ENCODE measurements at places on chromosomes 13 and 19.

DNA sequence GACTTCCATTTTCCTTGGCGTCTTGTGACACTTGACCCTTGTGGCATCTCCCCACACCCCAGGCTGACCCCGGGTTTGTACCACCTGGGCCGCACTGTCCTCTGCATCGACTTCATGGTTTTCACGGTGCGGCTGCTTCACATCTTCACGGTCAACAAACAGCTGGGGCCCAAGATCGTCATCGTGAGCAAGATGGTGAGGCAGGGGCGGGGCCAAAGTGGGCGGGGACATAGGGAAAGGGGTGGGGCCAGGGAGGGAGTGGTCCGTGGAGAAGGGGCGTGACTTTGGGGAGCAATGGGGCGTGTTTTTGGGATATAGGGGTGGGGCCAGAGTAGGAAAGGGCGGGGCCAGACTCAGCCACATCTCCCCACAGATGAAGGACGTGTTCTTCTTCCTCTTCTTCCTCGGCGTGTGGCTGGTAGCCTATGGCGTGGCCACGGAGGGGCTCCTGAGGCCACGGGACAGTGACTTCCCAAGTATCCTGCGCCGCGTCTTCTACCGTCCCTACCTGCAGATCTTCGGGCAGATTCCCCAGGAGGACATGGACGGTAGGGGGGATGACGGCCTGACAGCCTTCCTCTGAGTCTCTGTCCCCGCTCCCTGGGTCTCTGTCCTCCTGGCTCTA lies 42.8 kb downstream of the TRPM4 start:
- no peak for DNase-seq

GRCh38 chr13:23461544-23461943 lies 28.0 kb upstream of the SACS start:
- no peak for DNase-seq

DNA sequence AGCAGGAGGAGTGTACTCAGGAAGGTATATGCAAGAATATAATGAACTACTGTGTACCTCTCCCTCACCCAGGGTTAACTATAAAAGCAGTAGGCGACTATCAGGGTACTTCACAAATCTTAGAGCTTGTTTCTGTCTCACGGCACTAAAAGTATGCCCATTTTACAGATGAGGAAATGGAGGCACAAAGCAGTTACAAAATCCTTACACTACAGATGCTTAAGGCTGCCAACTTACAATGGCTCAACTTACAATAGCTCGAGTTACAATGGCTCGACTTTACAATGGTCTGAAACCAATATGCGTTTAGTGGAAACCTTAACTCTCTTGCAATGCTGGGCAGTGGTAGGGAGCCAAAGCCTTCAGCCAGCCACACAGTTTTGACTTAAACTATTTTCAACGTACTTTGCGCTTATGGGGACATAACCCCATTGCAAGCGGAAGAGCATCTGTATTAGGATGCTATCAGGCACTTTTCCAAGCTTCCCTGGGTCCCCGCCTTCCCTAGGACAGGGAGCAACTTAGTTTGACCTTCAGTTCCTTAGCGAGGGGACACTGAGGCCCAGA lies 4.1 kb downstream of the FCER2 start:
- DNase-seq = no peak

GRCh38 chr19:9037400-9038062 lies 27.3 kb upstream of the MUC16 start:
- no peak for DNase-seq

DNA sequence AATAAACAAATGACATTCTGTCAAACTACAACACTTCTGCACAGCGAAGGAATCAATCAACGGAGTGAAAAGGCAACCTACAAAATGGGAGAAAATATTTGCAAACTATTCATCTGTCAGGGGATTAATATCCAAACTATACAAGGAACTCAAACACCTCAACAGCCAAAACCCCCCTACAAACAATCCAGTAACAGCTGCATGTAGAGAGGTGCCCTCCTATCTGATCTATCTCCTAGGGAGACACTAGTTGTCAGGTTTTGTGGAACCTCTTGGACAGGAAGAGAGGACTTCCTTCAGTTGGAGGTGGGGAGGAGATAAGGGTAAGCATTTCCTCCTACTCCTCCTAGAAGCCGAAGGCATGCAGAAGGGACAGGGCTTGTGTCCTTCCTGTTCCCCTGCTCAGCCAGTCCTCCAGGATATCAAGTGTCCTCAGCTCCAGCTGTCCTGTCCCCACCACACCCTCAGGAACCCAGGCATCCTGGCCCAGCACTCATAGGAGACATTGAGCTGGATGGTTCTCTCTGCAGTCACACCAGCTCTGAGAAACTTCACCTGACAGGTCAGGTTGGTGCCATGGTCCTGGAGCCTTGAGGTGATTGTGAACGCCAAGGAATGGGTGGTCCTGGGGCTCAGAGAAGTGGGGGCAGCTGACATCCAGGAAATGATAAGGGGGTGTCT lies 9.8 kb upstream of the SIGLEC8 start:
- DNase-seq = no peak

DNA sequence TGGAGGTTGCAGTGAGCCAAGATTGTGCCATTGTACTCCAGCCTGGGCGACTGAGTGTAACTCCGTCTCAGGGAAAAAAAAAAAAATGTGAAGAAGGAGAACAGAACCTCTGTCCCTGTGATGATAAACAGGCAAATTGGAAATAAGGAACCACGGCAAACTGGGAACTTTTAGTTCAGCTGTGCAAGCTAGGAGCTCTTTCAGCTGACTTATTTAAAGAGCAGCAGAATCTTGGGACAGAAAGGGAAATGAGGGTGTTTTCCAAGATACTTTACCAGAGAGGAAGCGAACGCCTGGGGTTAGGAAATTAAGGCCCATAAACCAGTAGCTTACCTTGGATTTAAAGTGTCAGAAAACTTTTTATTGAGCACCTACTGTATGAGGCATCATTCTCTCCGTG lies 3.0 kb upstream of the UPF1 start:
- no peak for DNase-seq

- no peak for DNase-seq
These were observed 1.4 kb downstream of the BST2 start for GRCh38 chr19:17404015-17404414.

- DNase-seq = no peak
These were observed 284.9 kb downstream of the KLF12 start for GRCh38 chr13:73849292-73849691.

- DNase-seq = no peak
These were observed 27.2 kb upstream of the SEMA6B start for GRCh38 chr19:4586691-4587090.

GRCh38 chr13:44131069-44131614 lies 242.5 kb upstream of the SERP2 start:
- no peak for DNase-seq

DNA sequence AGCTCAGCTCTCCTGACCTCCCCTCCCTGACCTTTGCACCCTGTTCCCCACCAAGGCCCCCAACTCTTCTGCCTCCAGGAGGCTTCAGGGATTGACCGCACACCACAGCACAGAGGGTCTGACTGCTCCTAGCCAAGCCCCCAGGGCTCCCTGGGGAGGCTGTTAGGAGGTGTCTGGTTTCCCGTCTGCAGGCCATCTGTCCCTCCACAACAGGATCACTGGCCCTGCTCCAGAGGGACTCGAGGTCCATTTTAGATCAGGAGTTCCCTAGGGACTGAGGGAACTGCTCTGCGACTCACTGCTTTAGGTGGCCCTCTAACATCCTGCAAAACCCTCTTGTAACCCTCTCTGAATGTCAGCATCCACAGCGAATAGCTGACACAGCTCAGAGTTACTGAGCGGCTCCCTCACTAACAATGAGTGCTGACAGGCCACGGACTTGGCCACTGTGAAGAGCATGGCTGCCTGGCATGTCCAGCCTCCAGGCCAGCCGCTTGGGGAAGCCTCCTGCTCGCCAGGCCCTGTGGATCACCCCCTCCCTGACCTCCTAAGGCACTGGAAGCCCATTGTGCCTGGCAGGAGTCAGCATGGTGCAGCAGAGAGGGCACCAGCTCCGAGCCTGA lies 17.7 kb downstream of the GRIK5 start:
- no peak for DNase-seq

Measured in BJ (cell line).